Dermis microvascular lymphatic vessel endothelial cell (primary cell): ENCODE measurements at places on chromosomes 2 and 18. TPM values are rescaled to one million over a fixed set of nuclear protein-coding genes. Genes with fewer than 3 reads are reported as not detected.

GRCh38 chr2:42713920-42714319, 50.0 kb downstream of the OXER1 start:
- DNase-seq, result no peak

DNA sequence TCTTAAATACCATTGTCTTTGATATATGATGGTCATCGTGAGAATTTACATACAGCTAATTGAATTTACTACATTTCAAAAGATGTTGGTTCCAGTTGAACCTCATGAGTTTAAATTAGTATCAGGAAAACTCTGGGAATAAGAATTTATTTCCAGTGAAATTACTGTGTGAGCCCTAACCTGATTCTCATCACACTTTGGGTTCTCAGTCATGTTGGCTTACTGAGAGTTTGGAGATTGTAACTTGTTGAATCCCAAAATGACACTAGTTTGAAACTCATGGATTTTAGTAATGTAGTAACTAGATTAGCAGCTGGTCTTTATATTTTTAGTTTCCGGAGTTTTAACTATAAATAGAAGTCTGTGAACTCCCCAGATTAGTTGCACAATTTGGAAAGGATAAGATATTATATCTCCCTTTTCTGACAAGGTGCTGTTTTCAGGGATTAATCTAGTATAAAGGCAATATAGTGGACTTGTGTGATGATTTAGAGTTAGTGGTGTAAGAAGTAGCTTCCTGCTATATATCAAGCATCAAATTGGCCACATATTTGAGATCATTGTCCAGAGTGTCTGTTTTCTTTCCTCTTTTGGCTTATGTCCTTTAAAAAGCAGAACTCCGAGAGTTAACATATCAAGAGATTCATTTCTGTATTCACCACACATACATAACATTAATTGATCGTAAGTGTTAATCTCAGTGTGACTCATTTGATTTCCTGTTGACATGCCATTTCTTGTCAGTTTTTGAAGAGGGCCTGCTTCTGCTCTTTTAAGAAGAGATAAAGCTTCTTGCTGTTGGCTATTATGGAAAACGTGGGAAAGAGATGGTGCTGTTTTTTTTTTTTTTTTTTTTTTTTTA, 15.7 kb downstream of the NDUFV2 start:
- no peak for DNase-seq

DNA sequence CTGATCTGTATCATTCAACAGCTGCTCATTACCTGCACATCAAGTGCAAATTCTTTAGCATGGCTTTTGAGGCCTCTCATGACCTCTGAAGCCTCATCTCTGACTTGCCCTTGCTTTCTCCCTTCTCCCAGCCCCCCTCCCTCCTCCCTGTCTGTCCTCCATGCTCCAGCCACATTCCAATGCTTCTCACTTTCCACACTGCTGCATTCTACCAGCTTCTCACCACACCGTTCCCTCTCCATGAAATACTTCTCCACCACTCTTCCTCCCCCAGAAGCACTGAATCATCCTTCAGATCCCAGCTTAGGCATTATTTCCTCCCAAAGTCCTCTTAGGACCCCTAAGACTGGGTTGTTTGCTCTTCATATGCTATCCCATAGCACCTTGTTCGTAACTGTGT, 26.9 kb downstream of the GCG start:
- no peak for DNase-seq

- DNase-seq, result no peak
Observed at GRCh38 chr2:216188956-216189355, 79.8 kb downstream of the XRCC5 start.

DNA sequence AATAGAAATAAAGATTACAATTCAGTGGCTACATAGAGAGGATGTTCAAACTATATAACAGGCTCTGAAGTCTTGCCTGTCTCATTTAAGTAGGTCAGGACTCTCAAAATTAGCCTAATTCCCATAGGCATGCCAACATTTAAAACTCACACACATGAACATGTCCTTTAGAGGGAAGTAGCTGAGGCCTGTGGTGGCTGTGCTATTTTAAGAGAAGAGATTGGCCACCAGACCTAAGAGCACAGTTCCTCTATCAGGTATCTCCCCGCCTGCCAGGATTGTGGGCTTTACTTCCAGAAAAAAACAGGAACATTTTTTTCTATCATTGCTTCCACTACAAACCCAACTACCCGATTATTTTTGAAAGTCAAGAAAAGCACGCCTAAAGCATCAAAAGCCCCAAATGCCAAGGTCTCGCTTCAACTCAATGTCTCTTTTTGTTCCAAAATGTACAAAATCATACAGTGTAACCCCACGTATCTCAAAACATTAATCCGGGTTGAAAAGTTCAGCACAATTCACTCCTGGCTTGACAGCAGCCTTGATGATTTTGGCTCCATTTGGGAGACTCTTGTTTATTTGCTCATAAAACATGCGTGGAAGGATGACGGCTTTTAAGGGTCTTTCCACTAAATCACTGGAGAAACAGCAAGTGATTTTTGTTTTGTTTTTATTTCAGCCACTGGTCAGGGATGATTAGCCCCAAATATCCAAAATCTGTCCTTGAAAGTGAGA, 15.3 kb downstream of the FHL2 start:
- DNase-seq, result no peak

- no peak for DNase-seq
Observed at GRCh38 chr18:59065684-59066083, 74.0 kb upstream of the SEC11C start.

- DNase-seq, result no peak
Observed at GRCh38 chr2:214742119-214742518, 67.4 kb downstream of the BARD1 start.

DNA sequence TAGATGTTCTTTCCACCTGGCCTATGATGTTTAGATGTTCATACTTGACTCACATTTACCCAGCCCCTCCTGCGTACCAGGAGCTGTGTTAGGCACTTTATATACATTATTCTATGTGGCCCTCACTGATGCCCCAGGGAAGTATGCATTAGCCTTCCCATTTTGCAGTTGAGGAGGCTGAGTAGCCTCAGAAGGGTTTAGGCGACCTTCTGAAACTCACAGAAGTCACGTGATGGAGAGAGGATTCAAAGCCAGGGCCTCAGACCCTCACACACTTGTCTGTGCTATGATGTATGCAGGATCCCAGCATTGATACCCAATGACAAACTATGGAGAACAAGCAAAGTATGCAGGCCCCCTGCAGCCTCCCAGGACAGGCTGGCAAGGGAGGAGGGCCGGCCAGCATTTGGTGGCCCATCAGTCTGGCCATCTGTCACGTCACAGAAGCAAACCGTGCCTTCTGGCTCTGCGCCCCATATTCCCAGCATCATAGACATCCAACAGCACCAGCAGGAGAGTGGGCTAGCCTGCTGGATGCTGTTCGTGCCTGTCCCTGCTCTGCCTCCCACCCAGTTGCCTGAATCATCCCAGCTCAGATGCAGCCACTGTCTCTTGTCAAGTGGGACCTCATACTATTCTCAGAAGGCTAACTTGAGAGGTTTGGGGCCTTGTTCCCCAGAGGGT, 33.6 kb downstream of the EHD3 start:
- DNase-seq, result no peak

GRCh38 chr2:88074854-88075292, 7.2 kb downstream of the SMYD1 start:
- DNase-seq, result no peak

Gene CROCC2
- total RNA-seq, result not detected in 2 replicates

Gene IGFBP2
- 53.0 and 54.5 TPM in 2 replicates for total RNA-seq

Gene ERBB4
- total RNA-seq, result under 0.01 TPM in 1 of 2 replicates, not detected in the other
